ENCODE measurements at places on chromosomes 4 and X.

GRCh38 chr4:103365285-103365684 lies 167.1 kb upstream of the CENPE start:
- DNase-seq: no peak

- no peak for DNase-seq
These were observed 127.4 kb downstream of the VCX3A start for GRCh38 chrX:6407542-6407941.

DNA sequence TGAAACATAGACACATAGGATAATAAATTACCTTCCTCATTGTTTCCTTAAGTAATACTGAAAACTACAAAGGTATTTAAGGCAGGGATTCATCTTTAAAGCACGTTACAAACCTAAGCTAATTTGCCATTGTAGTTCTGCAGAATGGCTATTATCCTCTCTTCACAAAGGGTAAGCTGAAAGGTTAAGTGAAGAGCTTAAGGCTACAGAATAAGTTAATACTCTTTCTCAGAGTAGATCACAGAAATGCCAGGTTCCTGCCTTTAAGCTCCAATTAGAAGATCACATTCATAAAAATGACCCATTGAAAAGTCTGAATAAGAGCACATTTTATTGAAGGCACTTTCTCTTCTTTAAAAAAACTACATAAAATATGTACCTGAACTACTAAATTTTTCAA lies 42.1 kb upstream of the PRDM5 start:
- no peak for DNase-seq

- DNase-seq: no peak
These were observed 86.8 kb downstream of the HHIP start for GRCh38 chr4:144732584-144733428.

DNA sequence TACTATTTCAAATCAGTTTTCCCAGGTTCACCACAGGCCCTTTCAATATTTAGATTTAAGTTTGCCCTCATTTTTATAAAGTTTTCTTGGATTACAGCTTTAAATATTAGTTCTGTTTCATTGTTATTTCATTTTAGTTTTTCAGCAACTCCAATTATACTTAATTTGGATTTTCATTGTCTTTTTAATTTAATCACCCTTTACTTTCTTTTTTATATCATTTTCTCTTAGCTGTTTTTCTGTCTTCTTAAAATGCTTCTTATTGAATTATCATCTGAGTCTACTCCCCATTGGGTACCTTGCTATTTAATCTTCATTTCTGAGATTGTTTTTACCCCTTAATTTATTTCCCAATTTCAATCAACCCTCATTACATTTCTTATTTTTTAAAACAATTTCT lies 160.4 kb downstream of the PAPSS1 start:
- DNase-seq: no peak

- no peak for DNase-seq
These were observed 2.3 kb downstream of the FRYL start for GRCh38 chr4:48777739-48778138.

- no peak for DNase-seq
These were observed 74.9 kb downstream of the GPC3 start for GRCh38 chrX:133910539-133910938.

DNA sequence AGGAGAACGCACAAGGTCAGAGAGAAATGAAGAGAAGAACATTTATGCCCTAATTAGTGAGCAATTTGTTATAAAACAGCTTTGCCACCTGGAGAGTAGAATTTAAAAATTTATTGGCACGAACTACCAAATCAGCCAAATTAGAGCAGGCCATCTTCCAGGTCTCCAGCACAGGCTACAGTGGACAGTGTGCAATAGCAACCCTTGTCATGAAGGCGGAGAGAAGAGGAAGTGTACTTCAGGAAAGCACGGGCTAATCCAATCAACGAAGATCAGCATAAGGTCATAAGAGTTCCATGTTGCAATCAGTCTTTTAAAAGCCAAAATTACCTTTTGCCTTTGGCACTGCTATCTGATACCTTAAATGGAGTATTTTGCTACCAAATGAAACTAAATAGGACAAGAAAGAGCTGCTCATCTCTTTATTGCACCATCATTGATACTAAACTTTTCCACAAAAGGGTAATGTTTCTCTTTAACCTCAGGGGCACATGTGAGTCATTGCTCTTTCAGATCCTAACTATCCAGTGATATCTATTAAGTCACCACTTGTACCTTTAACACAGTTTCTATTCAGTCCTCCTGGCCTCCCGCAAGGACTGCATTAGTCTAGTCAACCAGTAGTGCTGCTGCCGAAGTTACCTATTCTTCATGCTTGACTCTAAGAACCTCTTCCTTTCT lies 19.9 kb downstream of the ANK2 start:
- DNase-seq: no peak

- no peak for DNase-seq
These were observed 59.7 kb upstream of the VCX3B start for GRCh38 chrX:8404926-8405325.

DNA sequence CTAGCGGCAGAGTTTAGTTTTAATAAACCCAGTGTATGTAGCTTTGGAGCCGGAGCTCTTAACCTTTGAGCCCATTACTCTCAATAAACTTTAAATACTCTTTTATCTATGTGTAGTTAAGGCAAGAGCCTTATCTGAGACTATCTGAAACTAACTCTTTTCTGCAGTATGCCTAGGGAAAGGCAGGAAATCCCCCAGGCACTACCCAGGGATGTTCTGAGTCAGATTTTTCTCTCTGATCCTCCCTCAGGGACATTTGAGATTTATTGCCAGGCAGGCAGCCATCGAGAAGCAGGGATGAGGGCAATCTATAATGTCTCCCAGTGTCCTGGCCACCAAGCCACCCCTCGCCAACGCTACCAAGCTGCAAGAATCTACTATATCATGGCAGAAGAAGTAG lies 39.1 kb downstream of the HEPH start:
- no peak for DNase-seq

GRCh38 chr4:1644891-1645657 lies 39.0 kb downstream of the FAM53A start:
- no peak for DNase-seq

DNA sequence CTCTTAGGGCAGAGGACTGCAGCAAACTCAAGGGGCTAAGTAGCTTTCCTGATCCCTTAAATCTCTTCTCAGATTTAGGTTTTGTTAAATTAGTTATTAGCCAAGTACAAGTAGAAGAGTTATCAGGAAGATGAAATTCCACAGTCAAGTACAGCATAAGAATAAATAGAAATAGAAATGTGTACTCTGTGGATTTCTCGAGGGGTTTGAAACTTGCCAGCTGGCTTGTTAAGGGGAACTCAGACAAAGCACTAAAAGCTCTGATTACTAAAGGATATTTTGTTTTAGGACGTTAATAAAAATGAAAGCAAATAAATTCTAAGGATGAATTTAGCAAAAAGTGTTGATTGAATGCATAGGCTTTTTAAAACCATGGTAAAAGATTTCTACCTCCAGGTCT lies 654.6 kb downstream of the RAPGEF2 start:
- DNase-seq: no peak

Measured in non-pigmented ciliary epithelial cell (primary cell).